Stomach (tissue), 19 donors: ENCODE measurements at places on chromosomes 1 and 21. TPM values are rescaled to one million over a fixed set of nuclear protein-coding genes. Genes with fewer than 3 reads are reported as not detected.
A peak's percentile ranks its signal among the peaks of the same experiment; 100 is the strongest.

SRGAP2B gene
- total RNA-seq: 18.7 TPM

DNA sequence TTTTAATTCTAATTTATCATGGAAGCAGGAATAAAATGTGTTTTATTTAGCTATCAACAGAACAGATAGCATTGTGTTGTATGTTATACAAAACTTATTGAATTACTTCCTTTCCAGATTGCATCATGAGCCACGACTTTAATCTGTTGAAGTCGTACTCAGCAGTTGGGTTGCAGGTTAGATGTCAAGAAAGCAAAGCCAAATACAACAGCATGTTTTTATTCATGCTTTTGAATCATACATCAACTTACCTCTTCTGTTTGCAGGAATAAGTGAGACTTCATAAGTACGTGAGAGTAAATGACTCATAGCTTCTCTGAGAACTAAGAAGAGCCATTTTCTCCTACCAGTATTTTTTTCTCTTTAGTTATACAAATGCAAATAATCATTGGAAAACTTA lies 110.8 kb upstream of the ADGRL4 start:
- DNase-seq: no peak

DNA sequence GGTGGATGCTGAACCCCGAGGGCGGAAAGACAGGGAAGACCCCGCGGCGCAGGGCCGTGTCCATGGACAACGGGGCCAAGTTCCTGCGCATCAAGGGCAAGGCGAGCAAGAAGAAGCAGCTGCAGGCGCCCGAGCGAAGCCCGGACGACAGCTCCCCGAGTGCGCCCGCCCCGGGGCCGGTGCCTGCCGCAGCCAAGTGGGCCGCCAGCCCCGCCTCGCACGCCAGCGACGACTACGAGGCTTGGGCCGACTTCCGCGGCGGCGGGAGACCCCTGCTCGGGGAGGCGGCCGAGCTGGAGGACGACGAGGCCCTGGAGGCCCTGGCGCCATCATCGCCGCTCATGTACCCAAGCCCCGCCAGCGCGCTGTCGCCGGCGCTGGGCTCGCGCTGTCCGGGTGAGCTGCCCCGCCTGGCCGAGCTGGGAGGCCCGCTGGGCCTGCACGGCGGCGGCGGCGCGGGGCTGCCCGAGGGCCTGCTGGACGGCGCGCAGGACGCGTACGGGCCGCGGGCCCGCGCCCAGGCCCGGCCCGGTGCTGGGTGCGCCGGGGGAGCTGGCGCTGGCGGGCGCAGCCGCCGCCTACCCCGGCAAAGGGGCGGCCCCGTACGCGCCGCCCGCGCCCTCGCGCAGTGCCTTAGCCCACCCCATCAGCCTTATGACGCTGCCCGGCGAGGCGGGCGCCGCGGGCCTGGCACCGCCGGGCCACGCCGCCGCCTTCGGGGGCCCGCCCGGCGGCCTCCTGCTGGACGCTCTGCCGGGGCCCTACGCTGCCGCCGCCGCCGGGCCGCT lies 20.7 kb downstream of the FOXO6 start:
- DNase-seq: peak; percentile 89

- DNase-seq: no peak
Observed at GRCh38 chr1:64366821-64367220, 103.1 kb upstream of the CACHD1 start.

DNA sequence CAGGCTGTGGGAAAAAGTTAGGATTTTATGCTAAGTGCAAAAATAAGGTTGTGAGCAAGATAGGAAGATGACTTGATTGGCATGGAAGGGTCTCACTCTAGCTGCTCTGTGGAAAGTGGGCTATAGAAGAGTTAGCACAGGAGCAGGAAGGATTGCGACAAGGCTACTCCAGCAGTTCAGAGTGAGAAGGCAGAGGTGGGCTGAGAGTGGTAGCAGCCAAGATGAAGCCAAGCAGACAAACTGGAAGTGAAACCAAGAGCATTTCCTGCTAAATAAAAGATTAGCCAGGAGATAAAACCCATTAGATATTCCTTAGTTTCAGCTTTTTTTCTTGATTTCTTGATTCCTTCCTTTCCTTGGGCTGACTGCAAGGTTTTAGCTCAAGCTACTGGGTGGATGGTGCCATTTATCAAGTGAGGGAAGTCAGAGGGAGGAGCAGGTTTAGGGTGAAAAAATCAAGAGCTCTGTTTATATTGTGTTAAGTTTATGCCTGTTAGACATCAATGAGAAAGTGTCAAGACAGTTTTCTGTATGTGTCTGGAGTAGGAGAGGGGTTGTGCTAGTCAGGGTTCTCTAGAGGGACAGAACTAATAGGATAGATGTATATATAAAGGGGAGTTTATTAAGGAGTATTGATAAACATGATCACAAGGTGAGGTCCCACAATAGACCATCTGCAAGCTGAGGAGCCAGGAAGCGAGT lies 33.1 kb upstream of the ZNF644 start:
- DNase-seq: no peak

GRCh38 chr1:248737457-248737856 lies 18.1 kb downstream of the LYPD8 start:
- DNase-seq: no peak

- no peak for DNase-seq
Observed at GRCh38 chr1:66779475-66780078, 21.5 kb downstream of the INSL5 start.

DNA sequence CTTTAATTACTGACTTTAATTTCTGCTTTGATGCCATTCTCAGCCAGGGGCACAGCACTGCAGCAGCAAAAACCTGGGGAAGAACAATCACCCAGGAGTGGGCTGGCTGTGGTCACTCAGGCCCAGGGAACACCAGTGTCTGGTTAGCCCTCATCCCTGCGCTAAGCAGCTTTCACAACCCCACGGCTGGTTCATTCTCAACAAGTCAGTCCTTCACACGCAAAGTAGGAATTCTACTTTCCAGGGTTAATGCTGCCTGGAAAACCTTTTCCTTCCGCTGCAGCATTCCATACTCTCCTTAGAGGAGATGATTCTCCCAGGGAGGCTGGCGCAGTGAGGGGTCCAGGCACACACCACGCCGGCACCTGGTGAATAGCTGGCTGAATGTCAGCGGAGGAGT lies 24.3 kb upstream of the KCNE1 start:
- no peak for DNase-seq

GRCh38 chr1:72498371-72498770 lies 216.0 kb upstream of the NEGR1 start:
- DNase-seq: no peak

GRCh38 chr1:170240409-170240808 lies 94.7 kb downstream of the NTMT2 start:
- DNase-seq: no peak
